Frontal cortex (tissue), 4 donors: ENCODE measurements at places on chromosomes 12 and 14. TPM values are rescaled to one million over a fixed set of nuclear protein-coding genes. Genes with fewer than 3 reads are reported as not detected.

- no peak for DNase-seq
Observed at GRCh38 chr14:75825147-75825592, 156.6 kb downstream of the TGFB3 start.

DNA sequence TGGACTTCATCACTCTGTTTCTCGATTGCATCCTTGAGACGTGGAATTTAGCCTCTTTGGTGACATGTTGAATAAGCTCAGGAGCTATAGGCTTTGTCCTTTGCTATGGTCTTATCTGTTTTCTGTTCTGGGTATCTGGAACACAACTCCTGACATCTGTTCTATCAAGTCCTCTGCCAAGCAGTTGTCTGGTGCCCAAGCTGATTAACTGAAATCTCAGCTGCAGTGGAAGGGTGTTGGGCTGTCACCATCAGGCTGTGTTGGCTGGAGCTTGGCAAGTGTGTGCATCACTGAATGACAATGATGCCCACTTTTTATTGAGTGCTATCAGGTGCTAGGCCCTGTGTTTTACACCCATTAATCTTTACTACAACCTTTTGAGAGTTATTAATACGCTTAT is 77.8 kb downstream of the SMOC1 start:
- DNase-seq = no peak

- no peak for DNase-seq
Observed at GRCh38 chr12:105523164-105524057, 192.9 kb downstream of the C12orf75 start.

DNA sequence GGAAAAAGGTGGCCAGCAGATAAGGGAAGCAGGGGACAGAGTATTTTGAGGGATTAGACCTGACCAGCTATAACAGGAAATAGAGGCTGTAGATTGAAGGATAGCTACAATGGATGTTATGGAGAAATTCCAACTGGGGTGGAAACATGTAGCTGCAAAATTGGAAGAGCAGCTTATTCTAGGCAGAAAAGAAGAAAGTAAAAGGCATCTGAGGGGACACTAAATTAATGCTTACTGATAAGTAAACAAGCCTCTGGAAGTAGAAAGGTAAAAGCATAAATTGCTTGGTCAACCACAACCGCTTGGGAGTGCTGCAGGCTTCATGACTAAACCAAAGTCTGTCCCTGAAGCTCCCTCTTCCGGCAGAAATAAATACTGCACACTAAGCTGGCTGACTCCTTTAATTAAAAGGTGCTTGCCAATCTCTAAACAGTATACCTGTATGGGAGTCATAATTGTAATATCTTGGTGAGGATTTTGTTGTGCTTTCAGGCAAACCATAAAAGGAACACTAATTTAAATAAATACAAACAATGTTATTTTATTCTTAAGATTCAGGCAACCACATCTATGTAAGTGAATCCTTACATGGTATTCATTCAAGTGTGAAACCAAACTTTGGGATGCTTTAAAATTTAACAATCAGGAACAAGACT is 7.7 kb downstream of the UBC start:
- peak; percentile 58 for DNase-seq

The CCDC196 gene
- total RNA-seq = not detected

DNA sequence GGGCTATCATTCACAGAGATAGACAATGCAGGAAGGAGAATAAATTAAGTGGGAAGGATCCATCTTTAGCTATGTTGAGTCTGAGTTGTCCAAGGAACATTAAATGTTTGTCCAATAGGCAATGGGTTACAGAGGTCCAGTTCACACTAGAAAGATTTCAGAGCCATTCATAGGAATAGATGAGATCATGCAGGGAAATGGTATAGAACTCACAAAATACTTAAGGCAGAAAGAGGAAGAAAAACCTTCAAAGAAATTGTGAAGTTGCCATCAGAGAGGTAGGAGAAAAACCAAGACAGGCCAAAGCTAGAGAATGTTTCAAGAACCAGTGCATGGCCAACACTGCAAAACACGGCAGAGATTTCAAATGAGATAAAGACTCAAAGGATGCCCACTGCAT is 94.1 kb downstream of the PHLDA1 start:
- DNase-seq = no peak

- no peak for DNase-seq
Observed at GRCh38 chr14:67409461-67409860, 2.5 kb downstream of the PLEK2 start.

DNA sequence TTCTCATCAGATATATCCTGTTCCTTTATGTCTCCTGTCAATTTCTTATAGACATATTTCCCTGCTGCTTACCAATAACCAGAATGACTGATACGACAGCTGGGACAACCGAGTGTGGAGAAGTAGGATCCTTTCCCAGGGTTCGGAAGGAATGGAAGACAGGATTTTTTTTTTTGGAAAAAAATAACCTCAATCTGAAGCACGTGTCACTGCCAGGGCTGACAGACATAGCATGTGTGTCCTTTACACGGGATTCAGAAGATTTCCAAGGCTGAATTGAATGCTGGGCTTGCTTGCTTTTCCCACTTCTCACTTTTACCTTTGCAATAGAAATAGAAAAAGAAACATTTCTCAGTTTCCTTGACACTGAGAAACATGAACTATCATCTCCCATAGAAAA is 245.7 kb downstream of the GRIN2B start:
- no peak for DNase-seq
